Skin of body (tissue), 3 donors: ENCODE measurements at places on chromosomes 4 and X. TPM values are rescaled to one million over a fixed set of nuclear protein-coding genes. Genes with fewer than 3 reads are reported as not detected.
A peak's percentile ranks its signal among the peaks of the same experiment; 100 is the strongest.

DNA sequence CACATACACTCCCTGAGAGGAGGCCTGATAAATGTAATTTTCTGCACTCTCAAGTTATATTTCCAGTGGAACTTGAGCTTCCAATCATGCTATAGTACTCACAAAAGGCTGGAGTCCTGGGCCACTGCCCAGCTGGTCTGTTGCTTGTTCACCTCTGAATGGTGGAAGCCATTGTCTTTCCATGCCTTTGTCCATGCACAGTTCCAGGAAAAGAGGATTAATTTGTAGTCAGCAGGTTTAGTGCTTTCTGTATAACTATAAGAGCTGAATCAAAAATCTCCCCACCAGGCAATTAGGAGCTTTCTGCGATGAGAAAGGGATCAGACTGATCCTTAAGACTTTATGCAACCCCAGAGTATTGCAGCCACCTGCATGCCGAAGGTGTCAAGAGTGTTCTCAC is 195.4 kb upstream of the PGRMC2 start:
- no peak for DNase-seq

GRCh38 chr4:174058846-174059245 is 224.6 kb downstream of the FBXO8 start:
- DNase-seq: no peak

GRCh38 chrX:48974033-48974432 is 2.4 kb upstream of the KCND1 start:
- no peak for DNase-seq

GRCh38 chr4:3324093-3324815 is 31.4 kb downstream of the RGS12 start:
- no peak for DNase-seq

DNA sequence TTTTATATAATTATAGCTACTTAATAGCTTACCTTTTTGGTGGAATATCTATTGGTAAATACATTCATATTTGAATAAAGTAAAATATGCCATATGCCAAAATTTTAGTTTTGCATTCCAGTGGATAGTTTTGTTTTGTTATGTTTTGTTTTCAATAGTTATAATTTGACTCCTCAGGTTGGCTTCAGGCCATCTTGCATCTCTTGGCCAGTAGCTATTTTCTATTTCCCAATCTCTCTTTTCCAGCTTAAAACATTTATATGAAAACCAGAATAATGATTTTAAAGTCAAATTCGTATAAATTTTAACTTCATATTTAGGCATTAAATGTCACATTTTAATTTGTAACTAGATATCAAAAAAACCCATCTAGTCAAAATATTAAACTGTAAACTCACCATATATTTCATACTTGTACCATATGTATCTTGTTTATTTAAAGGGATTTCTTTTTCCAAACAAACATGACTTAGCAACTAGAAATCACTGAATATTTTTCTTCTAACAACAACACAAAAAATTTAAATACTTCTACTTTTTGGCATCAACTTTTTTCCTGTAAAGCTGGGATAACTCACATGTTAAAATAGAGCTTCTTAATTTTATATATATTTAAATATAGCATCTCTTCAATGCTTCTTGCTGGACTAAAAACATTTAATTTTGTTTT is 1209.6 kb downstream of the PCDH7 start:
- no peak for DNase-seq

DNA sequence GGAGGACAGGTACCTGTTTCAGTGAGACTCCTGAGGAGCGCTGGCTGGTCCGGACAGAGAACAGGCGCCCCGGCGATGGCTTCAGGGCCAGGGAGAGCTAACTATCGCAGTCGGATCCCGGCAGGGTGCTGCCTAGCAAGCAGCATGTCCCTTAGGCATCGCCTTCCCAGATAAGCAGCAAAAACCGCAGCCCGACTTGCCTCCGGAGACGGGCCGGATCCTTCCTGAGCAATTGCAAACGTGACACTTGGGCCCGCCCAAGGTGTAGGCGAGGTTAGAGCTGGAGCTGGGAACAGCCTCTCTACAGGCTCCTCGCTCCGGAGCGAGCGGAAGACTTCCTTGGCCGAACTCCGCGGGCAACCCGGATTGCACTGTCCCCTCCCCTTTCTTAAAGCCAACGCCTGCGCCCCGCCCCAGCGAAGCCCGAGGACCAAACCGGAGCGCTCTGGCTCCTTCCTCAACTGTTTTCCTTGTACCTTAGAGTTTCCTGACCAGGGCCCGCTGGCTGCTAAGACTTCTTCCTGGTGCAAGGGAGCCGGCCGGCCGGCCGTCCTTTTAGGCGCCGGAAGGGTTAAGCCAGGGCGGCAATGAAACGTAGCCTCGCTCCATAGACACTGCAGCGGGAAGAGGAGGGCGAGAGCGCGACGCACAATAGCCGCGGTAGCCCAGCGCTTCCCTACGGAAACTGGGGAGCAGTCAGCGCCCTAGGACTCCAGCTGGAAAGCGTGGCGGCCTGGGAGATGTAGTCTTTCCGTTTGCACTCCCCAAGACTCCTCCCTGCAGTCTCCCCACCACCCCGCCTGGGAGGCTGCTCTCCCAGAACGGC is at the start of gene OPHN1:
Gene OPHN1 (minus strand): TSS at position 341 of the 826 bp plus-strand sequence. CDS start 475 bp downstream, outside the sequence.
- peak; percentile 54 for DNase-seq

GRCh38 chr4:48556268-48556667 is 66.2 kb downstream of the ZAR1 start:
- no peak for DNase-seq

- no peak for DNase-seq
Observed at GRCh38 chrX:148576396-148576795, 76.0 kb downstream of the AFF2 start.

- DNase-seq: no peak
Observed at GRCh38 chr4:96170198-96170597, 330.3 kb downstream of the PDHA2 start.

- DNase-seq: no peak
Observed at GRCh38 chrX:24175276-24175675, 25.7 kb downstream of the ZFX start.

GRCh38 chr4:68655764-68656444 is 14.5 kb downstream of the UGT2B15 start:
- no peak for DNase-seq

DNA sequence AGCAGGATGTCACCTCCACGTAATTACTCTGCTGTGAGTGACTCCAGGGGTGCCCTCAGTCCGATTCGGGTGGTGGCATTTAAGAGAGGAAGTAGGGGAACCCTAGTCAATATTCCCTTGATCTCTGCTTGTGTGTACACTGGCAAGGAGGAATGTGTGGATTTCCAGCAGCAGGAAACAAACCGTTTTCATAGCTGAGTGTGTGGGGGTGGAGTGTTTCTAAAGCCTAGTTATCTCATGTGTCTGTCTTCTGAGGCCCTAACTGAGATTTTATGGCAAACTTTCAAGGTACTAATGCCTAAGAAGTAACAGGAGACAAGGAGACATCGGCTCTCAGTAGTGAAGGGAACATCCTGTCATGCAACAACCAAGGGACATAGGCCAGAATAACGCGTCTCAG is 6.6 kb upstream of the CLDN24 start:
- DNase-seq: no peak

GRCh38 chrX:44035571-44035970 is 62.4 kb upstream of the NDP start:
- DNase-seq: no peak

- no peak for DNase-seq
Observed at GRCh38 chrX:72052415-72053090, 79.2 kb downstream of the RTL5 start.

GRCh38 chrX:129590596-129590995 is 50.5 kb downstream of the OCRL start:
- DNase-seq: no peak

- DNase-seq: no peak
Observed at GRCh38 chr4:109044431-109044830, 258.0 kb downstream of the COL25A1 start.

DNA sequence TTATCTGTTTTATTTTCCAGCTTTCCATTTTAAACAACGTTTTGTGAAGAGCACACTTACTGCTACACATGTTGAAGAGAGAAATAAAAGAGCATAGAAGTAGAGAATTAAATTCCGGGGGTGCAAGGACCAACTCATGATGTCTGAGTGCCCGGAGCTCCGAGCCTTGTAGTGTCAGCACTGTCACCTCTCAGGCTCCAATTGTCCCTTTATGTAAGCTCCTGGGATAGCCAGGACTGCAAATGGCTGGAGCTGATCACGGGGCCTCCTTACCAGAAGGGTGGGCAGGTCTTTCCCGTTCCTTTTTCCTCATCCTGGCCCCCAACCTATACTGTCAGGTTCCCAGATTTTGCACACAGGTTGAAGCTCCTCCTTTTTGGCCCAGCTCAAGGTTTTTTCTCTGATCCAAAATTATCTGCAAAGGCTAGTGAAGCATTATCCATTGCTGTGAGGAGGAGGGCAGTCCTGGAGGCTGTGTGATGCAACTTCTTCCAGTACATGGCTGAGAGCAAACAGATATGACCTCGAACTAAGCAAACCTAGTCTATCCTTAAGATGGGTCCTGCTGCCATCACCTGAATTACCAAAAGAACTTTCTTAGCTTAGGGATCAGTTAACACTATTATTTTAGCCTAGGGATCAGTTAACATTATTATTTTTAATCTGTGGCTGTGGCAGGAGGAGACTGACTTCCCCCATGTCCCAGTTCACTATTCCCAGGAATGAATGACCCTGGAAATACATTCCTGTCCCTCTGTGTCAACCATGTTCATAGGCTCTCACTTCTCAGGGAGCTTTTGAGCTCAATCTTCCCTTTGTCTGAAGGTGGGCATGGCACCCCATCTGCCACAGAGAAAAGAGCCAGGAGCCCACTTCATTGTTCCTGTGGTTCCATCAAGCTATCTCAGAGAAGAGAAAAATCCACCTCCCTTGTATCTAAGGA is at the start of gene FGG:
Gene FGG (minus strand): TSS at position 185 of the 943 bp plus-strand sequence. CDS start 47 bp downstream, at position 138.
- no peak for DNase-seq

DNA sequence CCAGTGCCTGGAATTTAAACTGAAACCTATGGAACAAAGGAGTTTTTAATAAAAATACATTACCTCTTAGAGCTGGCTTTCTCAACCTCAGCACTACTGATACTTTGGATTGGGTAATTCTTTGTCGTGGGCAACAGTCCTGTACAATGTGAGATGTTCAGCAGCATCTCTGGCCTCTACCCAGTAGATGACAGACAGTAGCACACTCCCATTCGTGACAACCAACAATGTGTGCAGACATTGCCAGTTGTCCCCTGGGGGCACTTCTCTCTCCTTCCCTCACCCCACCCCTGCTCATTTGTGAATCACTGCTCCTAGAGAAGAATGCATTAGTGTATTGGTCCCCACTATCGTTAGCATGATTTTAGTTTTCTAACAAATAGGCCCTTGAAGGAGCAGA is 16.2 kb downstream of the GPAT3 start:
- DNase-seq: no peak

DGAT2L6 gene
- 12.4 TPM for total RNA-seq

MXRA5 gene
- 30.7 TPM for total RNA-seq

TRIML1 gene
- total RNA-seq: not detected

NALF2 gene
- 0.10 TPM for total RNA-seq

ATOH1 gene
- 0.30 TPM for total RNA-seq

DCLK2 gene
- 11.7 TPM for total RNA-seq

PGRMC1 gene
- total RNA-seq: 122 TPM

CYLC1 gene
- not detected for total RNA-seq

VCX3A gene
- not detected for total RNA-seq

MAGEB1 gene
- total RNA-seq: not detected

EOLA1 gene
- total RNA-seq: 6.3 TPM

MAB21L2 gene
- total RNA-seq: 0.10 TPM

FAM9C gene
- not detected for total RNA-seq
